ENCODE measurements at places on chromosomes 2 and 18.

DNA sequence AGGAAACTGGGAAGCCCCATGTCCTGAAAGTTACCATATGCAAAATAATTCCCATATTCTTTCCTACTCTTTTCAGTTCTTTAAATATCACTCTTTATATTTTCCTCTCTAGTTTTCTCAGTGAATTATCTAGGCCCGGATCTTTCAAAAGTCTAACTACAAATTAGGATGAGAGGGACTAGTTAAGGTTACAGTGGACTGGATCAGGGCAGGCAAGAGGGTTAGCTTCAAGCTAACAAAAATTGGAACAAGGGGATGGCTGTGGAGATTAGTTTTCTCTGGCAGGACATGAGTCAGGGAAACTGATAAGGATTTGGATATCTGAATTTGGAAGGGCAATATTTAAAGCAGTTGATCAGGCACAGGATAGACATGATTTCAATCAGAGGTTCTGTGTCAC lies 30.4 kb upstream of the BBS5 start:
- no peak for DNase-seq

DNA sequence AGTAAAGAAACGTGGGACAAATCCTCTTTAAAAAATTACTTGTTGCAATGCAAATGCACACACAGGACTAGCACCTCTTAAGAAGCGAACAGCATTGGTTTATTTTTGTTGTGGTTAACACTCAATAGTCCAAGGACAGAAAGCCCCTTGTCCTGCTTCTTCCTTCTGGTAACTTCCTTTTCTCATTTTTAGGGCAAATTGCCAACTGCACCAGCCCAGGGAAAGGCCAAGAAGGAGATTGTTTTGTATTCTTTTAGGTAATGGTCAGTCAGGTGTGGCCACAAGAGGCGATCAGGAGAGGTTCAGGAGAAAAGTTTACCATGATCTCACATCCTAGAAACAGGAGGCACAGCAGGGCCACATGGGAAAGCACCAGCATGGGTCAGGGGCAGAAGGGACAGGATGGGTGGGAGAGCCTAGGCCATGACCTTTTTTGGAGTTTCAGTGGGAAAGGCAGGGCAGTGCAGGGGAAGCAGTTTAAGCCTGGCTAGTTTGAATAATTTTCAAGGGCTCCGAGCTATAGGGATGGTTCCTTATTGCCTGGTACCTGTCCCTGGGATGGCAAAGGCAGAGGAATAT lies 73.0 kb downstream of the CHRNA1 start:
- no peak for DNase-seq

DNA sequence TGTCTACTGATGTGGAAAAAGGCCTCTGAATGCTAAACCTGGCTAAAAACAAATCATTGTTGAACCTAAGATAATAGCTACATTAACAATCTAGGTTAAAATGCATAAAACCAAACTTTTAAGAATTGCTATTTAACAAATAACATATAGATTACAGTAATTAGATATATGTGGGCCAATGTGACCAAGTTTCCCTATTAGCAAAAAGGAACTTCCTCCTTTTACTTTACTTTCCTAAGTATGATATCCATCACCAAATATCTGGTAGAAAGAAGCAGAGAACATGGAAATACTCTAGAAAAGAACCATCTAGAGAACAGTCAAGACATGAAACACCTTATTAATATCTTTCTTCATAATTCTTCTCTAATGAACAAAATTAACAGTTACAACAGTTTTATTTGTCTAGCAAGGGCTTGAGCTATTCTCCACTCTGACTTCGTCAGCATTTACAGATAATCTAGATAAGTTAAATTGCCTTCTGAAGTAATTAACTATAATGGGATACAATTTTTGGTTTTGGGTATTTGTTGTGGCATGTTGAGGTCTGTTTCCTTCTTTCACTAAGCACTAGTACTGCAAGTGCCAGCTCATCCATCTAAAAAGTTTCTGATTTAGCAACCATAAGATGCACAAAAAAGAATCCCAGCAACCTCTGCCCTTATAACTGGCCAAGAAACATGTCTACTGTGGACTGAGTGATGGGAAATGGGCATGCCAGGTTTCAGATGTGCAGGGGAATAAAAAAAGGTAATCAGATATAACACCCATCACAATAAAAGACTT lies 53.3 kb downstream of the MEMO1 start:
- no peak for DNase-seq

- no peak for DNase-seq
These were observed 144.7 kb downstream of the COL6A3 start for GRCh38 chr2:237269138-237269875.

- no peak for DNase-seq
These were observed 190.3 kb upstream of the SLC8A1 start for GRCh38 chr2:40642237-40642636.

DNA sequence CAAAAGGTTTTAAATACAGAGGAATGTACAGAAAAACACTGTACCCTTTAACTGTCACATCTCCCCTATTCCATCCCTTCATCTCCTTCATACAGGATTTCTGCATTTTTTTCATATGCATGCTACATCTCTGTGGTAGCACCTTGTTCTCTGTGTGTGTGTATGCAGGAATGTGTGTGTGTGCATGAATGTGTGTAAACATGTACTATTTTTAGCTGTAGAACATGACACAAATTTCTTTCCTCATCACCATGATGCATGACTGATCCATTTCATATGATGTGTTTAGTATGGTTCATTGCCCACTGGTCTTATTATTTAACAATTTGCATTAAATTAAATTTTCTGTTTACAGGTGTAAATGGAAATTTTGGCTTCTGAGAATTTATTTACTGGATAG lies 21.5 kb upstream of the ZEB2 start:
- DNase-seq = no peak

DNA sequence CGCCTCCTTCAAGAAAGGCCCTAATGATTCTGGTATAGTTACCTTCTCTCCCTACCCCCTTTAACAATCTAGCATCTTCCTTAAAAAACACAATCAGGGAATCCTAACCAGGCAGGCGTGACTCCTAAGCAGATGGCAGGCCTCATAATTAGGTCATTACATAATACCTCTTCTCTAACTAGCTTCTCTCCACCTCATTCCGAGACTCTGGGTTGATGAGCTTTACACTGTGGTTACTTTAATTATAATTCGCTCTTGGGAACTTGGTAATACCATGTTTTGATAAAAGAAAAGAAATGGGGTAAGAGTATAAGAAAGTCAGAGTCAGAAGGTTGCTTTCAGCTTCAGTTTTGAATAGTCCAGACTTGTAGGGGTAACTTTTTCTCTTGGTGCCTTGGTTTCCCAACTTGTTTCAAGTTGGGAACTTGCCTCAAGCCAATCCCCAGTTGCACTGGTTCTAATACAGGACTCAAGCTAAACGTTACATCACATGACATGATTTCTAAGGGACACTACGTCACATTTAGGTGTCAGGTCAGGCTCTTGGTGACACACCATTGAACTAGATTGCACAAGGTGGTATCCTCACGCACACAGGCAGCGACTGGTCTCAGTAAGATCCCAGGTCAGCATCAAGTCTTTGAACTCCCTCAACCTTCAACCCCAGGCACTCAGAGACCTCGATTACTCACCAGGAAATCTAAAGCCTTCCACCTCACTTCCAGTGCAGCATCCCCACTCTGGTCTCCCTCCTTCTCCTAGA lies 59.2 kb downstream of the AAK1 start:
- no peak for DNase-seq

- no peak for DNase-seq
These were observed 67.3 kb downstream of the SNORC start for GRCh38 chr2:232937278-232937906.

GRCh38 chr2:9300214-9300613 lies 93.6 kb downstream of the ASAP2 start:
- no peak for DNase-seq

DNA sequence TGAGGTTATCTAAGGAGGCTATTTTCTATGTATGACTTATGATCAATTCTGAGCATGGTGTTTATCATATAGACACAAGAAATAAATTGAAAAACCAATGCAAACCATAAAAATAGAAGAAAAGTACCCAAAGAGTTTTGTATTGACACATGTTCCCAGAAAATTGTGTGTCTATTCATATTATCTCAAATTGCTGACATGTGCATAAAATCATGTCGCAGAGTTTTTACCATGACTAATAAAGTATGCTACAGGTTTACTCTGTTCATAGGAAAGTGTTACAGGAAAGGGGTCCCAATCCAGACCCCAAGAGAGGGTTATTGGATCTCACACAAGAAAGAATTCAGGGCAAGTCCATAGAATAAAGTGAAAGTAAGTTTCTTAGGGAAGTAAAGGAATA lies 290.7 kb upstream of the NRXN1 start:
- DNase-seq = no peak

DNA sequence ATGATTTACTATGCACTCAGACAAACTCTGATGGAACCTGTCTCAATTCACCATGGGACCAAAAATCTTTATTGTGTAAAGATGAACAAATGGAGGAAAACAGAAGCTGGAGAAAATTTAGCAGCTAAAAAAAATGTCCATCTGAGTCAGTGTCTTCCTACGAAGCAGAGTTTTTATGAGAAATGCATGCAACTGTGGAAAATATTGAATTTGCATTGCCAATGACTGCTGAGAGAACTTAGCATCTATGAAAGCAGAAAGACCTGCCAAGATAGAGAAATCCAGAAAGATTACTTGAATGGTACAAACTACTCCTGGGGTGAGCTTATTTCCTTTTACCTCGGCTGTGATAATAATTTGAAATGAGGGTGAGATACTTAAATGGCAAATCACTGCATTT lies 289.7 kb upstream of the GCFC2 start:
- DNase-seq = no peak

- DNase-seq = no peak
These were observed 71.3 kb downstream of the CCDC93 start for GRCh38 chr2:117942551-117942950.

- peak; percentile 4 for DNase-seq
These were observed at the start of gene CXCR1 for GRCh38 chr2:218166791-218167190. Gene CXCR1, minus strand, starts transcription at chr2:218166962. Its CDS starts 1,751 bp downstream, at chr2:218165211.

DNA sequence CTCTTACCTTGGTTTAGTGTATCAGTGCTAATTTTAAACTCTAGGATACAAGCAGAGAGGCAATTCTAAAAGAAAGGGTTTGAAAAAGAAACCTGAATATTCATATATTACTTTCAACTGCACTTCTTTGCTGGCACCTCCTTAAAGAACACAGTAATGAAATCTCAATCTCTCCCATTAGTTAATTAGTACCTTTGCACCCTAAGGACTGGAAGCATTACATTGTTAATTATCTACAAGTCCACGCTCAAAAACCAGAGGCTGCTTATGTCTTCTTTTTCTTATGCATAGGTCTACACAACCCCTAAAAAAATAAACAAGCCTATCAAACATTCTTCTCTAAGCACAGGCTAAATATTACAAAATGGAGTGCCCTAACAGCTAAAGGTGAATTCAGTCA lies 20.2 kb downstream of the EPHA4 start:
- DNase-seq = no peak

- no peak for DNase-seq
These were observed 51.2 kb upstream of the PXDN start for GRCh38 chr2:1795261-1796231.

- no peak for DNase-seq
These were observed 21.9 kb downstream of the COPS9 start for GRCh38 chr2:240114233-240114632.

GRCh38 chr18:54223568-54224241 lies 764 bp downstream of the MBD2 start:
- no peak for DNase-seq

DNA sequence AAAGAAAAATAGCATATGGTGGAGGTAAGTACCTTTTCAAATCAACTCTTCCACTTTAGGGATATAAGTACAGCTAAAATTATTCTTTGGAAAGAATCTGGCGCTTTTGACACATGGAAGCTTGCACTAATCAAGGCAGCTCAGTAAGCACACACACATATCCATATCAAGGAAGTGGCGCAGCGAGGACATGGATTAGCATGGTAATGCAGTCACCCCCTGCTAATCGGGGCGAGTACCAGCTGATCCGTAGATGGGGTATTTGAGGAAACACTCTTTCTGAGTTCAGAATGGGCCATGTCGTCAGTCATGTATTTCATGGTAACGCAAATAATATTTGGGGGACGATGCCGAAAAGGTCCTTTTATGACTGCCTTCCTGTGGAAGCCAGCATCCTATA lies 245.3 kb downstream of the GBX2 start:
- no peak for DNase-seq

GRCh38 chr18:8854962-8855361 lies 149.6 kb downstream of the MTCL1 start:
- no peak for DNase-seq

DNA sequence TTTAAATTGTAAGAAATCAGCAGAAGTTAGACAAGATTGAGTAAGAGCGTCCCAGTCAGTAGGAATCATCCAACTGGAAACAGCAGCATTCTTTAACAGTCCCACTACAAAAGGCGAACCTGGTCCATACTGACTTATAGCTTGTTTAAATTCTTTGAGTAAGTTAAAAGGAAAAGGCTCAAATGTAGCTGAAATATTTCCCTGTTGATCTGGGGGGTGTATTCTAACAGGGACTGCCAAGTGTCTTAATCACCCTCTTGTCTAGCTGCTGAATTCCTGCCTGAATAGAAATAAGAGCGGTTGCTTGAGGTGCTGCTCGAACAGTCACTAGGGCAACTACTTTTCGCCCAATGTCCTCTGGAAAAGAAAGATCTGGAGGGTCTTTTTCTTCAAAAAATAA lies 56.4 kb upstream of the FMNL2 start:
- no peak for DNase-seq

- DNase-seq = no peak
These were observed 986.3 kb downstream of the BCL11A start for GRCh38 chr2:59567151-59567550.

DNA sequence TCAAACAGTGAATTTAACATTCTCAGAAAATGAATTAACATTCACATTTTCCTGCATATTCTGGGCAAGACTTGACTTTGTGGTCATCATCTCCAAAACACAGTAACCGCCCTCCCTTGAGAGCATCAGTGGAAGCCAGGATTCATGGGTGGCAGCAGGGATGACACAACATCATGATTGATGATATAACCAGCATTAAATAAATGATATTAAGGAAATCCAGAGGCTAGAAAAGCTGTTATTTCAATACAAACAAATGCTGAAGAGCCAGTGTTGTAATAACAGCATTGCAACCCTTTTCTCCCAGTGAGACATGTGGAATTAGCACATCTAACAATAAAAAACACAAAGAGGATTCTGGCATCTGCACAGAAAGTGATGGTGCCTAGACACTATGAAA lies 41.1 kb downstream of the CDC42EP3 start:
- no peak for DNase-seq

DNA sequence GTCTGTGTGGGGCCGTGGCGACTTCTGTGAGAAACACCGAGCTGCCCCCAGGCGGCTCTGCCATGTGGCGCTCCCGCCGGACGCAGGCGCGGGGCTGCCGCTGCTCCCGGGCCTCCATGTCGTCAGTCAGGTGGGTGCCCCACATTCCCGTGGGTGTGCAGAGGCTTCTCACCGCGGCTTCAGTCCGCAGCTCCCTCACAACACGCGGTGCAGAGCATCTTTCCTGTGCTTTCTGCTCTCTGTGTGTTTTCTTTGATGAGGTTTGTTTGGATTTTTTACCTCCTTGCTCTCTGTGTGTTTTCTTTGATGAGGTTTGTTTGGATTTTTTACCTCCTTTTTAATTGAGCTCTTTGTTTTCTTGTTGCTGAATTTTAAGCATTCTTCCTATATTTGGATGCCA lies 13.0 kb downstream of the AQP12A start:
- no peak for DNase-seq
